ENCODE measurements at places on chromosomes 16 and 17.

DNA sequence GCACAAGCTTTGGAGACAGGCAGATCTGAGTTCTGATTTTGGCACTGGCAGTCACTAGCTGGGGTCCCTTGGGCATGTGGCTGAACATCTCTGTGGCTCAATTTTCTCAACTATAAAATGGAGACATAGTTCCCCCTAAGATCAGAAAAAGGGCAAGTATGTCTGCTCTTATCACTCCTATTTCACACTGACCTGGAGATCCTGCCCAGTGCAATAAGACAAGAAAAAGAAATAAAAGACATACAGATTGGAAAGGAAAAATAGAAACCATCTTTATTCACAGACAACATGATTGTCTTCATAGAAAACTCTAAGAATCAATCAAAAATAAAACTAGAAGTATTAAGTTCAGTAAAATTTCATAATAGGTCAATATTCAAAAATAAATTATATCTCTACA, 56.0 kb upstream of the LHX1 start:
- DNase-seq, result no peak

GRCh38 chr16:67311607-67312488, 14.7 kb downstream of the KCTD19 start:
- DNase-seq, result no peak

DNA sequence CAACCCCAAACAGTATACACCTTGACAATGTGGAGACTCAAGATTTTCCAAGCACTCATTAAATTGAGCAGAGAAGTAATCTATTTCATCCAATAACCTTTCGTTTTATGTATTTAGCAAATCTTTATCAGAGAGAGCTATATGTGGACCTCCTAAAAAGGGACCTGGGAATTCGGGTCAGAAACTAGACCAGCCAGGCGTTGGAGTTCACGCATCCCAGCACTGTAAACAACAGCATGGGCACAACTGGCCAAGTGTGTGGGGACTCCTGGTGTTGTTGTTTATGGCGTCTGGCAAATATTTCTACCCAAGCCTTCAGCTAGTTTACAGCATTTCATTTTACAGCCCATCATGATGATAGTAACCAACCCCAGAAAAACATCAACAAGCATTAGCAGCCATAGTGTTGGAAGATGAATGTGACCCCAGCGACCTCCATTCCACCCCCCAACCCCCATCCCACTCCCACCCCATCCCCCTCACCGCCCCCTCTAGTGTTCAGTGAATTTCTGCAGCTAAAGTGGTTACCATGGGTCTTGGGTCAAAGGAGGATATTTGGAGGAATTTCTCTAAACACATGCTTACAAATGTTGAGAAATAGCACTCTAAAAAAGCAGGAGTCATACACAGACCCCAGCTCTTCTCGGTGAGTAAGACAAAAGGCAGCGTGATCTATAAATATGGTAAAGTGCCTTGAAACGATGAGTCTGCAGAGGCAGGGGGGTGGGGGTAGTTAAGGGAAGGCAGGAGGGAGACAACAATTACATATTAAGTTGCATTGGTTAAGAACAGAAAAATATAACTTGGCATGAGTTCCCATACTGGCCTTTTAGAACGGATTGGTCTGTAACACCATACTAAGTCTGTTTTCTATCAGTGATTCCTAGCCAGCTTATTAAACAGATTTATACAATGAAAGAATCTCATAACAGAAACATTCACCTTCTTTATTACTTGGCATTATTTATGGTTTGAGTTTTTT, 91.4 kb upstream of the TBX2 start:
- no peak for DNase-seq

DNA sequence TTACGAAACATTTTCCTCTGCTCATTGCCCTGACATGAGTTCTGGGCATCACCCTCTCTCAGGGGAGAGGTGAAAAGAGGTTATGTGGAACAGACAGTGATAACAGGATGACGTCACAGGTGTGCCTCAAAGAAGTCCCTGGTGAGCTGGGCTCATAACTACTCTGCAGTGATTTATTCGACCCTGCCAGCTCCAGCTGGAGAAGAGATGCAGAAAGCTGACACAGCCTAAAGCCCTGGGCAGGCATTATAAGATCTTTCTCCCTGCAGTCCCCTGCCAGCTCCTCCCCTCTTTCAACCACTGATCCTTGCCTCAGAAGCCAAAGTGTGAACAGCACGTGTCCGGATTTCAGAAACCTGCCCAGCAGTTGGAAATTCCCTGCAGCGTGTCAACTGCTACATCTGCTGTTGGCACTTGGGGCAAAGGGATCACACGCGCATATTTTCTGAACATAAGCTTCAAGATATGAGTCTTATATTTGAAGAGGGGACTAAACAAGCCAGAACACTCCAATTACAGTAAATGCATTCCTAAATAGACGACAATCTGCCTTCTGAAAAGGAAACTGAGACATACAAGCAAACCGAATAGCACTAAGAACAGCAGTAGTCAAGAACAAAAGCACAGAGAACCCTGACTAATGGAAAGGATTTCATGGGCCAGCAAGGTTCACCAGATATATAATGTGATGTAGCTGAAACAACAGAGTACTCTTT, 80.5 kb downstream of the SMG6 start:
- no peak for DNase-seq

GRCh38 chr17:30924341-30924740, 2.6 kb downstream of the ADAP2 start:
- DNase-seq, result no peak

Data from DMS153 (cell line).